ENCODE measurements at places on chromosomes 12 and 14.

- no peak for DNase-seq
Observed at GRCh38 chr12:64500394-64500793, 48.5 kb downstream of the TBK1 start.

DNA sequence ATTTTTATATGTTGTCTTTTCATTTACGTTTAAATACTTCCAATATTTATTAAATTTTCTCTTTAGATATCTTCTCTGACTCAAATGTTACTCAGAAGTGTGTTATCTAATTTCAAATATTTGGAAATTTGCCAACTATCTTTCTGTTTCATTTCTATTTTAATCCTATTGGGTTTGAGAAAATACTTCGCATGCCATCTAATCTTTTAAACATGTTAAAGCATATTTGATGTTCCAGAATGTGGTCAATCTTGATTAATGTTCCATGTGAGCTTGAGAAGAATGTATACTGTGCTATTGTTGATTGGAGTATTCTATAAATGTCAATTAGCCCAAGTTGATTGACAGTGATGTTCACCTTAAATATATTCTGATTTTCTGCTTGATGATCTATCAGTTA, 11.9 kb upstream of the DCN start:
- DNase-seq = no peak

DNA sequence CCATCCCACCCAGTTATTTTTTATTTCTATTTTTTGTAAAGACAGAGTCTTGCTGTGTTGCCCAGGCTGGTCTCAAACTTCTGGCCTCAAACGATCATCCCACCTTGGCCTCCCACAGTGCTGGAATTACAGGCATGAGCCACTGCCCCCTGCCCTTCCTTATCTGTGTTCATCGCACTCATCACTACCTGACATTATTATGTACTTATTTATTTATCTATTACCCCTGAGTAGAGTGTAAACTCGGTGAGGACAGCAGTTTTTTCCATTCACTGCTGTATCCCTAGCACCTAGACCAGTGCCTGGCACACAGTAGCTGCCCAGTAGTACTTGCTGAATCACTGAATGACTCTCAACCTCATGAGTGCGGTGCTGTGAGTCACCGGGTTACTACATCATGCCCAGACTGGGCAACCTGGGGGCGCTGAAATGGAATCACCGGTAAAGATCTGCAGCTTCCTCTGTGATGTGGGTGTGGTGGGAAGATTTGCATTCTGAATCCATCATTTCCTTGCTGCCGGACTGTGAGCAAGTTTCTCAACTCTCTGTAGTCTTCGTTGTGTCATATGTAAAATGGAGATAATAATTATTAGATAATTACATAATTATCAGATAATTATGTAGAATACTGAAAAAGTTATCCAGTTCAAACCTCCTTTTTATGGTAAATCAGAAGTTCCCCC, 81.9 kb upstream of the USP44 start:
- DNase-seq = no peak

GRCh38 chr12:74285773-74286172, 251.9 kb upstream of the ATXN7L3B start:
- DNase-seq = no peak

- DNase-seq = no peak
Observed at GRCh38 chr14:99357151-99357915, 85.3 kb upstream of the BCL11B start.

GRCh38 chr12:51021694-51022093, 4.5 kb downstream of the SLC11A2 start:
- no peak for DNase-seq

GRCh38 chr14:32847867-32848266, 90.8 kb upstream of the NPAS3 start:
- DNase-seq = no peak

GRCh38 chr12:6921996-6922946, 5.5 kb upstream of the ATN1 start:
- DNase-seq = no peak

GRCh38 chr12:90280033-90280432, 571.4 kb upstream of the ATP2B1 start:
- DNase-seq = no peak

DNA sequence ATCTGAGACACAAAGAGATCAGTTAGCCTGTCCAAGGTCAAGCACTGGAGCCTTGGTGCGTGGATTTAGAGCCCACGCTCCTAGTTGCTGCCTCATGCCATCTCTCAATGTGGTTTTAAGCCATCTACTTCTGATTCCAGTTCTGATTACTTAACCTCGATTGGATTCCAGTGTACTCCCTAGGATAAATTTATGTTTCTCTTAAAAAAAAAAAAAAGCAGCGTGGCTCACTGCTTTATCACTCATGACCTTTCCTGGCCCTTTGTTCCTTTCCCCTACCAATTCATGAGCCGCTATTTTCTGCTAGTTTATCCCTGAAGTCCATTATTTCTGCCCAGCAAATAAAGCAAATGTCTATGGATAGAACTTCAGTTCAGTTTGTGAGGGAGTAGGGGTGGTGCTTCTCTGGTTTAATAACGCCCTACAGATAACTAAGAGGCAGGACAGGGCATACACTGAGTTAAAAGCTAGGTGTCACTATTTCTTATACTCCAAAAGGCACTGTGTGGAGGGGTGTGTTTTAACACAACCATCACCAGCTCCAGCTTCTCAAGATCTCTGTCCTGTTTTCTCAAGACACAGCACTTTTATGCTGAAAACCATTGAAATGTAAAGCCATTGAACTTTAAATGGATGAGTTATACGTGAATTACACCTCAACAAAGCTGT, 9.8 kb upstream of the PARP11 start:
- DNase-seq = no peak

GRCh38 chr14:59155886-59156285, 32.6 kb upstream of the DAAM1 start:
- DNase-seq = no peak

Data from caudate nucleus (tissue), 63 donors.